Fibroblast of villous mesenchyme (primary cell): ENCODE measurements at places on chromosomes 1 and 21. TPM values are rescaled to one million over a fixed set of nuclear protein-coding genes. Genes with fewer than 3 reads are reported as not detected.

GRCh38 chr1:71834601-71835441 lies 447.5 kb downstream of the NEGR1 start:
- peak; percentile 22 for DNase-seq

DNA sequence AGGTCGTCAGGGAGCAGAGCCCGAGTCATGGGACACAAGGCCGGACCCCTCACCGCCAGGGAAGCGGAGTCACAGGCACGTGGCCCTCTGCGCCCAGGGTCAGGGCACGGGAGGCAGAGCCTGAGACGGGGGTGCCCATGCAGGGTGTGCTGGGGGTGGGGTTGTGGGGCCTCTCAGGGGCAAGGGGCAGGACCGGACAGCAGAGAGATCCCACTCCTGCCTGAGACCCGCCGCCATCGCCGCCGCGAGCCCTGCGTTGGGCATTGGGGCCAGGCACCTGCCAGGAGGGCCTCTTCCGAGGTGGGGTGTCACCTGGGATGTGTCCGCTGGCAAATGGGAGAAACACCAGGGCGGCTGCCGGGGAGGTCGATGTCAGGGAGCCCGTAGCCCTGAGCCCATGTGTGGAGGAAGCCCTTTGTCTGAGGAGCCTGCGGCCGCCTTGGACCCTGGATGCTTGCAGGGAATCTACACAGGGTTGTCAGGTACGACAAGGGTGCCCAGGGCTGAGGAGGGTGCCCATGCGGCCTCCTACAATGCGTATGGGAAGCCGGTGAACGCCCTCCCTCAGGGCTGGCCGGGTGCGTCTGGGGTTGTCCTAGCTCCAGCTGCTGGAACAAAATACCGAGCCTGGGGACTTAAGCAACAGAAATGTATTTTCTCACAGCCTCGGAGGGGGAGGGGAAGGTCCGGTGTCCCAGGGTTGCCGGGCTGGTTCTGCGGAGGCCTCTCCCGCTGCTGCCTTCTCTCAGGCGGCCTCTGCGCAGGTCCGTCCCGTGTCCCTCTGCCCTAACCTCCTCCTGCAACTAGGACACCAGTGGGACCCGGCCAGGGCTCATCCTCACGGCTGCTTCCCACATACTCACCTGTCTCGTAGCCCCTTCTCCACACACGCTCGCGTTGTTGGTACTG lies 16.4 kb upstream of the C1orf159 start:
- DNase-seq, result no peak

GRCh38 chr1:234997201-234997895 lies 131.3 kb downstream of the TOMM20 start:
- DNase-seq, result peak; percentile 99

OPTC gene
- not detected in 2 replicates for total RNA-seq

VWA5B1 gene
- total RNA-seq, result not detected in 2 replicates

WDR3 gene
- total RNA-seq, result 11.6 and 17.7 TPM in 2 replicates

DNA sequence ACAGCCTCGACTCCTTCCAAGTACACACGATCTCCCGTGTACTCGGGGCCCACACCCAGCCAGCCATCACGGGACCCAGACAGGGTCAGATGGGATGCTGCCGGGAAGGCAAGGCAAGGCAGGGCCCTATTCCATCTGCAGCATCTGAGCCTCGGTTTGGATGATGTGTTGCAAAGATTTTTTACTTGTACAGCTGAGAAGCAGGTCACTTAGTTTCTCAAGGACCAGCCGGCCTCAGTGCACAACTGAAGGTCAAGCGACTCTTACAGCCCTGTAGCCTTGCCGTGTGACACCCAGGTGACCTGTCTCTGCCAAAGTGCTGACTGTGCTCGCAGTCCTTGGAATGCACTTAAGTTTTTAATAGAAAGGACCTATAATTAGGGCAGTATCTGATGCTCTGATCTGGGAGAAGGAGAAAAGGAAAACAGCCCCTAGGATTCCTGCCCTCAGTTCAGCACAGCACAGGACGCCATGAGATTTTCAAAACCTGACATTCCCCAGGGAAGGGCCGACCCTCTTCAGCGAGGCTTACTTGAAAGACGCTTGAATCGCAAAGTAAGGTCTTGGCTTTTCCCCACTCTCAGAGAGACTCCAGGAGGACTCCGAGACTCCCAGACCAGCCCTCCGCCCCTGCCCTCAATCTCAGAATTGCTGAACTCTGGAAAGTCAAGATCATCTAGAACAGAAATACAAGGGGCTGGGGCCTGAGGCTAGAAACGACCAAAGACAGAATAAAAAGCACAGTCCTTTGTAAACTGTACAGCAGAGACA lies 1.3 kb downstream of the GPR157 start:
- no peak for DNase-seq

GUCA2B gene
- total RNA-seq, result not detected in 2 replicates

- DNase-seq, result no peak
Measured at GRCh38 chr1:119727991-119728390, 16.3 kb downstream of the PHGDH start.

- DNase-seq, result no peak
Measured at GRCh38 chr1:11138952-11139351, 39.3 kb upstream of the EXOSC10 start.

DNA sequence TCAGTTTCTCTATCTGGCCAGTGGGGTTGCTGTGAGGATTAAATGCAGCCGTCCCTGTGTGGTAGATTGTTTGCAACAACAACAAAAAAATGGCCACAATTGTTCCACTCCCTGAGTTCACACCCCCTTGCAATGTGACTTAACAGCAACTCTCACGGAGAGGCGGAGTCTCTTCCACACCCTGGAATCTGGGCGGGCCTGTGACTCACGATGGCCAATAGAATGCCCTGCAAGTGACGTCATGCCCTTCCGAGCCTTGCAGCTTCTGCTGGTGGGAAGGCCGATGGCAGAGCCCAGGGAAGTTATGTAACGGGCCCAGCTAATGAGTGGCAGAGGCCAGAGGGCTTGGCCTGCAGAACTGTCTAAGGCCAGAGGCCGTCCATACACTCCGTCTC lies 87.9 kb downstream of the RIPK4 start:
- DNase-seq, result peak; percentile 93

PLEKHA6 gene
- 2.9 and 3.9 TPM in 2 replicates for total RNA-seq

MYOC gene
- total RNA-seq, result not detected in 2 replicates

DNA sequence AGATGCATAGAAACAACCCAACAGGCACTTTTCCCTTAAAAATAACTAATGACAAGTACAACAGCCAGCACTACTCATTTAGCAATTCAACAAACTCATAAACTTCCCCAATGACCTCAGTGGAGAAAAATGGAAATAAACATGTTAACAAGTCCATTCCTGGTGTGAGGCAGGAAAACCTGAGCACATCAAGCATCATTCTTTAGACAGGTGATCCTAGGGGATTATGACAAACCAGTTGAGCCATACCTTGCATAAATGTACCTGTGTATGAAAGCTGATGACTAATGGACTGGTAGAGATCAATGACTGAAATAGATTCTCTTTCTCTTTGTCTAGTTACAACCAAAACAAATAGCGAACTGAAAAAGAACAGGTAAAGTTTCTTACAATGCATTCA lies 7.0 kb downstream of the COL24A1 start:
- no peak for DNase-seq

PTGS2 gene
- total RNA-seq, result 3.0 and 5.5 TPM in 2 replicates
